Body of pancreas (tissue), 4 donors: ENCODE measurements at places on chromosomes 16 and 17. TPM values are rescaled to one million over a fixed set of nuclear protein-coding genes. Genes with fewer than 3 reads are reported as not detected.

Gene DHX40
- total RNA-seq = 26.0 TPM

Gene NDUFAB1
- total RNA-seq = 16.2 TPM

Gene KCTD11
- 2.6 TPM for total RNA-seq

Gene UBALD1
- total RNA-seq = 11.9 TPM

- peak within 1 kb of the TSS; percentile 72 for H3K27ac ChIP-seq
- peaks cover 38% of the 10 kb centered on the region for H3K4me1 ChIP-seq
- no peak for DNase-seq
- no peaks in the 10 kb centered on the region for H3K36me3 ChIP-seq
These were observed at the start of gene ARL5C for GRCh38 chr17:39165841-39166349. ARL5C (minus strand) TSS chr17:39166161; CDS start chr17:39165760, 401 bp downstream.

DNA sequence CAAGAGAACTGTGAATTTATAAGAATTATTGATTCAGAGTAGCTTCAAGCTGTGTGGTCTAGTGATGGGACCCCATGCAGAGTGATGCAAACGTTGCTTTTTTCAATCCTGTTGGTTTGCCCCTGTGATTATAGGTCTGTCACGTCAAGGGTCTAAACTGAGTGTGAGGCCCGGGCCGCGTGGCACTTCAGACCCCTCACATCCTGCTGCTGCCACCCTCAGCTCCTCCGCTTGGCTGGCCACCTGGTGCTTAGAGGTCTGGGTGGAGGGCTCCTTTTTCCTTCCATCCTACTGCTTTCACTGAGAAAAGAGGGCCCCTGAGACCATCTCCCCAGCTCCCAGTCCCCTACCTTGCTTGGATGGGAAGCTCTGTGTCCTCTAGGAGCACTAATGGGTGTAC, 12.0 kb downstream of the MYL4 start:
- H3K4me1 ChIP-seq = peaks cover 23% of the 10 kb centered on the region
- no peaks in the 10 kb centered on the region for H3K36me3 ChIP-seq
- H3K27ac ChIP-seq = no peak overlapping the region
- no peaks in the 10 kb centered on the region for H3K27me3 ChIP-seq

- H3K36me3 ChIP-seq = no peaks in the 10 kb centered on the region
- H3K27ac ChIP-seq = no peak overlapping the region
- no peak overlapping the region for H3K4me3 ChIP-seq
These were observed 43.8 kb downstream of the LAT start for GRCh38 chr16:29028457-29029167.

- H3K27me3 ChIP-seq = no peaks in the 10 kb centered on the region
- no peak overlapping the region for H3K27ac ChIP-seq
- no peaks in the 10 kb centered on the region for H3K36me3 ChIP-seq
- H3K4me1 ChIP-seq = no peaks in the 10 kb centered on the region
These were observed 52.1 kb upstream of the TNRC6A start for GRCh38 chr16:24677388-24677787.

- no peaks in the 10 kb centered on the region for H3K36me3 ChIP-seq
- H3K27ac ChIP-seq = no peak overlapping the region
- H3K4me1 ChIP-seq = no peaks in the 10 kb centered on the region
- no peak overlapping the region for H3K4me3 ChIP-seq
- no peak for DNase-seq
These were observed 90.0 kb upstream of the TBX2 start for GRCh38 chr17:61309362-61310256.

DNA sequence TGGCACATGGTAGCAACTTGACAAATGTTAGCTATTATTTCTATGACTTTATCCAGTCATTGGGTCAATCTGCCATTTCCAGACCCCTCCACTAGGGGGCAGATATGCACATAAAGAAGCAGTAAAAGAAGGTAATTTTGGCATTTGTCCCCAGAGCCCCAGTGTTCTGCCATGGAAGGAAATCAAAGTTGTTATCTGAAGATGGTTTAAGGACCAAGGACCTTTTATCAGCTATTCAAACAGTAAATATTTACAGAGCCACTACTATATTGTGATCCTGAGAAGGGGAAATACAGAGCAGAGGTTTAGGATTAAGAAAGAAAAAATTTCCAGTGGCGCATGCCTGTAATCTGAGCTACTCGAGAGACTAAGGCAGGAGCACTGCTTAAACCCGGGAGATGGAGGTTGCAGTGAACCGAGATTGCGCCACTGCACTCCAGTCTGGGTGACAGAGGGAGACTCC, 20.0 kb downstream of the TRAF4 start:
- H3K27ac ChIP-seq = no peak overlapping the region
- H3K36me3 ChIP-seq = peaks cover 2% of the 10 kb centered on the region
- DNase-seq = peak; percentile 86
- H3K4me3 ChIP-seq = no peak overlapping the region
- no peaks in the 10 kb centered on the region for H3K27me3 ChIP-seq
- H3K4me1 ChIP-seq = peaks cover 16% of the 10 kb centered on the region

DNA sequence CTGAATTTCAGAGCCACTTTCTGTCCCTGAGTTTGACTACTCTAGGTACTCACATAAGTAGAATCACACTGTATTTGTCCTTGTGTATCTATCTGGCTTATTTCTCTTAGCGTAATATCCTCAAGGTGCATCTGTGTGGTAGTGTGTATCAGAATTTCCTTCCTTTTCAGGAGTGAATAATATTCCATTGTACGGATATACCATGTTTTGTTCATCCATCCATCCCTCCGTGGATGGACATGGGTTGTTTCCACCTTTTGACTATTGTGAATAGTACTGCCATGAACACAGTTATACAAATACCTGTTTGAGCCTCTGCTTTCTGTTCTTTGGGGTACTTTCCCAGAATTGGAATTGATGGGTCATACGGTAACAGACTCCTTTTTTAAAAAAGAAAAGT, 111.7 kb downstream of the PITPNC1 start:
- no peaks in the 10 kb centered on the region for H3K36me3 ChIP-seq
- no peak for DNase-seq
- peaks cover 29% of the 10 kb centered on the region for H3K4me1 ChIP-seq
- no peak overlapping the region for H3K4me3 ChIP-seq
- no peaks in the 10 kb centered on the region for H3K27me3 ChIP-seq
- peak overlapping the region; percentile 49 for H3K27ac ChIP-seq

DNA sequence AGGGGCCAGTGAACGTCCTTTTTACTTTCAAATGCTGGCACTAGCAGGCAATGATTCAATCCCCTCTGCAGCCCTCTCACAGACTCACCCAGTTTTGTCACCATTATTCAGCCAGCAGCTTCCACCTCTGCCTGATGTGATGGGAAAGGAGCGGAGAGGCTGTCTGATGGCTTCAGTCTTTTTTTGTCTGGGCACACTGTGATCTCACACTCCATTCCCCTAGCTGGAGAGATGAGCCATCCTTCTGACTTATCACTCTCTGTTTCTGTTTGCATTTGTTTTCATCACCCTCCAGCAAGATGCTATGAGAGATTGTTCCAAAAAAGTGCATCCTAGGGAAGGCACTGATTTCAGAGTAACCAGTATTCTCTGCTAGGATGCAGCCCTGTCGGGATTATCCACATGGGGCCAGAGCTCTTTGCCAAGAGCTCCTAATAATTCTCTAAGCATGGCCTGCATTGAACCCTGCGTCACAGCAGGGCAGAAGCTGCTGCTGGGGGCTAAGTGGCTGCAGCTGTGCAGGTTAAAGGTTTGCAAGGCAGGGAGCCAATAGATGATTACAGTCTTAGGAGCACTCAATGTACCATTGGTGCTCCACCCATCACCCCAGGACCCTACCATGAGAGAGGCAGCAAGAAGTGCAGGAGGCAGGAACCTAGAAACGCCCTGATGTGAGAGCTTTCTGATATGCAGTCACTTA, 236.1 kb upstream of the C16orf82 start:
- H3K27ac ChIP-seq = no peak overlapping the region
- no peak overlapping the region for H3K4me3 ChIP-seq
- H3K36me3 ChIP-seq = no peaks in the 10 kb centered on the region
- H3K27me3 ChIP-seq = no peaks in the 10 kb centered on the region
- DNase-seq = no peak

GRCh38 chr16:63816276-63816675, 1305.6 kb downstream of the CDH11 start:
- H3K4me3 ChIP-seq = no peak overlapping the region
- H3K36me3 ChIP-seq = no peaks in the 10 kb centered on the region
- no peaks in the 10 kb centered on the region for H3K27me3 ChIP-seq
- H3K4me1 ChIP-seq = no peaks in the 10 kb centered on the region

DNA sequence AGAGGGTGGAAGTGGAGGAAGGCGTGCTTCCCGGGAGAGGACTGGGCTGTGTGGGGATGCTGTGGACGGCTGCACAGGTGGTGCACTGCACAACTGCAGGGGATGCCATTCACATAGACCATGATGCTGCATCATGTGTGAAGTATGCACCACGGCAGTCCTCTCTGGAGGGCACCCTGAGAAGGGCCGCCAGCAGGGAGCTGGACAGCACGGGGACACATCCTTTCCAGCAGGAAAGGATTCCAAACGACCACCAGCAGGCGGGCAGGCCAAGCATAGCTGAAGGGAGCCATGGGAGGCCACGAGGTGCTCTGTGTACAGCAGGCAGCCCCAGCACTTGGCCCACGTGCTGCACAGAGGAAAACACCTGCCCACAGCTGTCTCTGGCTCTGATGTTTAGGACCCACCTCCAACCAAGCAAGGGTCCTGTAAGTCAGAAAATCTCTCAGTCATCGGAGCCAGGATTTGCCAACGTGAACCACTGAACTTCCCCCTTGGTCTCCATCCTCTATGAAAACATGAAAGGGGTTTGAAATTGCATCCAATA, 10.1 kb downstream of the ACTG1 start:
- no peaks in the 10 kb centered on the region for H3K4me1 ChIP-seq
- H3K36me3 ChIP-seq = no peaks in the 10 kb centered on the region

GRCh38 chr17:81666092-81666341, 388 bp downstream of the OXLD1 start:
- H3K36me3 ChIP-seq = no peaks in the 10 kb centered on the region
- H3K4me3 ChIP-seq = peak overlapping the region; percentile 75
- peaks cover 22% of the 10 kb centered on the region for H3K4me1 ChIP-seq
- no peaks in the 10 kb centered on the region for H3K27me3 ChIP-seq
- H3K27ac ChIP-seq = peak overlapping the region; percentile 86

- H3K4me3 ChIP-seq = no peak overlapping the region
- no peaks in the 10 kb centered on the region for H3K36me3 ChIP-seq
- no peaks in the 10 kb centered on the region for H3K27me3 ChIP-seq
- no peak overlapping the region for H3K27ac ChIP-seq
- peaks cover 5% of the 10 kb centered on the region for H3K4me1 ChIP-seq
- no peak for DNase-seq
These were observed 60.9 kb upstream of the TNRC6A start for GRCh38 chr16:24668481-24669061.

DNA sequence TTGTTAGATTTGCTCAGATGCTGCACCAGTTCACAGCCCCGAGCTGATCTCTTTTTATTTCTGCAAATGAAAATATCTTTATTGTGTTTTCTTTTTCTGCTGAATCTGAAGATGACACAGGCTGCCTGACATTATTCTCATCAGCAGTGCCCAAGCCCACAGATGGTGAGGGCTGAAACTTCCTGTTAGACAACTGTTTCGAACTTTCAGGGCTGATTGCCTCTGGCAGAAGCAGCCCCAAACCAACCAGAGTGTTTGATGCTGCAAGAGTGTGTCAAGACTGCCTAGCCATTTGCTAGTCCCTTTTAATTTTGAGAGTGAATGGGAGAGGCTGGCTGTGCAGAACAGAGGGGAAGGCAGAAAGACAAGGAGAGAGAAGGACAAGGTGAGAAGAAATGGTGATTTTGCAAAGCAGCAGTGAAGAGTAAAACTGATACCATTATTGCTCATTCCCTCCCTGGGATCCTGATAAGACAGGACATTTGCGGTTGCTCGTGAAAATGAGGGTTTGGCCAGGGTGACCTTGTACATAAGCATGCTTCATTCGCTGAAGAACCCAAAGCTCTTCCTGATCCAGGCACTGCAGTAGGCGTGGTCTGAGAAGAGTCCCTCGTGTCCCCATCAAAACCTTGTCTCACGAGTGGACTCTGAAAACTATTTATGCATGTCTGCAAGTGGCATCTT, 77.2 kb downstream of the TMEM114 start:
- no peak for DNase-seq
- no peak overlapping the region for H3K27ac ChIP-seq
- H3K27me3 ChIP-seq = no peaks in the 10 kb centered on the region
- H3K36me3 ChIP-seq = no peaks in the 10 kb centered on the region

DNA sequence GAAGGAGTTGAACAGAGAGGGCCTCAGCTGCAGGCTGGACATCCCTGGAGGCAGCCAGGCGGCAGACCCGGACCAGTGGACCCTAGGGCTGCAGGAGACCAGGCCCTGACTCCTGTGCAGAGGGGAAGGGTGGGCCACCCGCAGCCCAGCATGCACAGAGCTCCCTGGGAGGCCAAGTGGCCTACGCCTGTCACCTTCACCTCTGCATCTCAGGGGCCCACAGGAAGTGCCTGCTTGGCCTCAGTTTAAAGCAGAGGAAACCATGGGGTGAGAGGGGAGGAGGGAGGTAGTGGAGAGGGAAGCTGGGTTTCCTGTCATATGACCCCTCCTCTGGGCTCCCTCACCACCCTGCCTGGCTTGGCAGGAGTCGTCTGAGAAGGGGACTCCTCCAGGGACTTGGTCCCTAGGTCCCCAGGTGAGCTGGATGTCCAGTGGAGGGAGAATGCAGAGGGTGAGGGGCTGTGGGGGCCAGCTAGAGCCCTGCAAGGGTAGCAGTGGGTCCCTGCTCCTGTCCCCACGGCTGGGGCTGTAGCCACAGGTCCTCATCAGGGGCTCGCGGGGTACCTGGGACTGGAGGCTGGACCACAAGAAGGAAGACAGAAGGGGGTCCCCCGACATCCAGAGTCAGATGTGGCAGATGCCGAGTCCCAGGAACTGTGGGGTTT, at the start of gene TMC8:
TMC8 (plus strand) TSS at position 335 of the 665 bp plus-strand sequence. CDS start 818 bp downstream, outside the sequence.
- H3K4me3 ChIP-seq = no peak within 1 kb of the TSS
- no peak within 1 kb of the TSS for H3K27ac ChIP-seq
- no peaks in the 10 kb centered on the region for H3K36me3 ChIP-seq
- peaks cover 44% of the 10 kb centered on the region for H3K4me1 ChIP-seq

GRCh38 chr16:83802135-83802534, 5.6 kb upstream of the HSBP1 start:
- no peak overlapping the region for H3K27ac ChIP-seq
- DNase-seq = no peak
- H3K27me3 ChIP-seq = no peaks in the 10 kb centered on the region
- H3K4me1 ChIP-seq = no peaks in the 10 kb centered on the region

GRCh38 chr16:23505180-23505665, 5.1 kb downstream of the GGA2 start:
- H3K27ac ChIP-seq = peak overlapping the region; percentile 73
- H3K27me3 ChIP-seq = no peaks in the 10 kb centered on the region
- no peak overlapping the region for H3K4me3 ChIP-seq
- no peak for DNase-seq
- H3K4me1 ChIP-seq = peaks cover 80% of the 10 kb centered on the region

- H3K4me1 ChIP-seq = no peaks in the 10 kb centered on the region
- no peak overlapping the region for H3K4me3 ChIP-seq
- H3K36me3 ChIP-seq = no peaks in the 10 kb centered on the region
- H3K27ac ChIP-seq = no peak overlapping the region
These were observed 151.3 kb downstream of the C16orf78 start for GRCh38 chr16:49524947-49525315.
